MG63 (cell line): ENCODE measurements at places on chromosomes 4 and X. TPM values are rescaled to one million over a fixed set of nuclear protein-coding genes. Genes with fewer than 3 reads are reported as not detected.

Gene FOXR2
- not detected in 2 replicates for total RNA-seq

Gene PNPLA4
- total RNA-seq: not detected in 2 replicates

Gene PCSK1N
- total RNA-seq: 0.72 and 6.1 TPM in 2 replicates

Gene HSFX2
- total RNA-seq: not detected in 2 replicates

DNA sequence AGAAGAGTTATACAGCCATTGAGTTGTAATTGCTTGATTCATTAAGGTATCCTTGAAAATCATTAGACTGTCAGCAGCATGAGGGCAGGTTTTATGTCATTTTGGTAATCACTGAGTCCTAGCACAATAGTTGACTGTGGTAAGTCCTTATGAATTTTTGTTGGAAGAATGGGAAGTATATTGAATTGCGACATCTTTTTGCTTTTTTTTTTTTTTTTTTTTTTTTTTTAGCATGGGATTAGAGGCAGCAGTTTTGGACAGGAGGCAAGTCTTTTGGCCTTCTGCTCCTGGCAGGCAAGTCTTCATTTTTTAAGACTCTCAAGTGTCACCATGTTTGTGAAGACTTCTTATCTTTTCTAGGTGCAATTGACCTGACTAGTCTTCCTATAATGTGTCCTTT is 29.7 kb downstream of the PRRG1 start:
- DNase-seq: no peak

DNA sequence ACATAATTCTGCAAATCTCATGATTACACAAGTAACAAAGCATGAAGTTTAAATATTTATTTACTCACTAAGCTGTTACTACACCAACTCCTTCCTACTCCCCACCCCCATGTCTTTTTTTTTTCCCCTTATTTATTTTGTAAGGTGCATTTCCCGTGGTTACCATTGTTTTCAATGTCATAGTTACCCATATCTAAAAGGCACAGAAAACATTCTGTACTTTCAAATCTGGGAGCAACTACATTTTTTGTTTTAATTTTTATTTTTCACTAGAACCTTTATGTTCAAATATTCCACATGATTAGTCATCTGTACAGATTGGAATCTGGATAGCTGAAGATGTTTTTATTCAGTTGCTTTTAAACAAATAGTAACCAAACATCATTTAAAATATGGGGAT is 62.8 kb downstream of the PPP3CA start:
- no peak for DNase-seq

GRCh38 chr4:122688529-122689140 is 43.9 kb upstream of the BBS12 start:
- DNase-seq: no peak

DNA sequence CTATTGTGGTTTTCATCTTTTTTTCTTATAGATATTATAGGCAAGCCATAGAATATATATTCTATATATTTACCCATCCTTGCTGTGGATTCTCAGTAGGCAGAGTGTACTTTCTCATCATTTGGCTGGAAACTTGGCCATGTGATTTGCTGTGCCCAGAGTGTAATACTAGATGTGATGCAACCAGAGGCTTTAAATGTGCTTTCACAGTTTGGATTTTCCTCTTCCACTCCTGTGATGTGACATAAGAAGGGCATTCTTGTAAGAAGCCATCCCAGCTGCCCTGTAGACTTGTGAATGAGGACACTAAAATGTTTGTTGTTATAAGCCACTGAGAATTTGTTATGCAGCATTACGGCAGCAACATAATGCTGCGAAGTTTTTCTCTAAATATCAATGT is 10.4 kb upstream of the HPGDS start:
- no peak for DNase-seq

- no peak for DNase-seq
These were observed 256.5 kb upstream of the FAT1 start for GRCh38 chr4:186979961-186980745.

GRCh38 chr4:153393397-153393796 is 48.9 kb downstream of the MND1 start:
- DNase-seq: peak; percentile 86

DNA sequence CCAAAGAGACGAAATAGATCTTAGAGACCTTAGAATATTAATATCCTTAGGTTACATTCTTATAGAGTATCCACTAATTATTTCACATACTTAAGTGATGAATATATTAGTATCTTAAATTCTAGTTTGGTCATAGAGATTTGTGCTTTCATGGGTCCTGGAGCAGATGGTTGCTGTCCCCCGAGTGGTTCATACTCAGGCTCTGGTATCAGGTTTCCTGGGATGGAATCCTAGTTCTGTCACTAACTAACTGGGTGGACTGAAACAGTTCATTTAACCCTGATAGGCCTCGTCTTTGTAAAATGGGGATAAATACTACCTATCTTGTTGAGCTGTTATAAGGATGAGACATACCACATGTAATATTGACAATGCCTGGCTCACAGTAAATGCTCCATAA is 264.6 kb downstream of the TENM3 start:
- DNase-seq: no peak

- DNase-seq: no peak
These were observed 60.4 kb upstream of the IRF2 start for GRCh38 chr4:184534511-184535391.

DNA sequence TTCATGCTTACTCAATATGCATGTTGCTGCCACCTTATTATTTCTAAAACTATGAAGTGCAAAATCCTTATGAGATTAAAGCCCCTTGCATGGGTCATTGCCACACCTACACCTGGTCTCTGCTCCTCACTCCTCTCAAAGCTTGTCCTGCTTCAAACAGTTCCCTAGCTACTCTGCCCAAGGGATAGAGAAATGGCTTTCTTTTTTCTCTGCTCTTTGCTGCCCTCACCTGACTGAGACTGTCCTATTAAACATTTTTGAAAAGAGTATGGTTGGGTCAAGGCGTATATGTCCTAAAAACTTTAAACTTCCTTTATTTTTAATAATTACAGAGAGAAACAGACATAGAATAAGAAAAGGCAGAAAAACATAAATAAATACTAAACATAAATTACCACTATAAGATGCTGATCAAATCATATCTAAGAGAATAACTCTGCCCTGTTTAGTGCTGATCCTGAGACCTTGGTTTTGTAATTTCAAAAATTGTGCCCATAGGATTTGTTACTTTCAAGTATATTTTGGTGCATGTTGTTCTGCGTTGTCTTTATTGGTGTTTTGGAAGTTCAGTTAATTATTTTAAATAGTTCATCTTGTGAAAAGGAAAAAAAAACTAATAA is 704.9 kb upstream of the PABPC4L start:
- DNase-seq: no peak

DNA sequence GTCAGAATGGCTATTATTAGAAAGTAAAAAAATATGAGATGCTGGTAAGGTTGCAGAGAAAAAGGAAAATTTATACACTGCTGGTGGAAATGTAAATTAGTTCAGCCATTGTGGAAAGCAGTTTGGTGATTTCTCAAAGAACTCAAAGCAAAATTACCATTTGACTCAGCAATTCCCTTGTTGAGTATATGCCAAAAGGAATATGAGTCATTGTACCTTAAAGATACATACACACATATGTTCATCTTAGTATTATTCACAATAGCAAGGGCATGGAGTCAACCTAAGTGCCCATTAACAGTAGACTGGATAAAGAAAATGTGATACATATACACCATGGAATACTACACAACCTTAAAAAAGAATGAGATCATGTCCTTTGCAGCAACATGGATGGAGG is 148.2 kb downstream of the COMMD8 start:
- no peak for DNase-seq

DNA sequence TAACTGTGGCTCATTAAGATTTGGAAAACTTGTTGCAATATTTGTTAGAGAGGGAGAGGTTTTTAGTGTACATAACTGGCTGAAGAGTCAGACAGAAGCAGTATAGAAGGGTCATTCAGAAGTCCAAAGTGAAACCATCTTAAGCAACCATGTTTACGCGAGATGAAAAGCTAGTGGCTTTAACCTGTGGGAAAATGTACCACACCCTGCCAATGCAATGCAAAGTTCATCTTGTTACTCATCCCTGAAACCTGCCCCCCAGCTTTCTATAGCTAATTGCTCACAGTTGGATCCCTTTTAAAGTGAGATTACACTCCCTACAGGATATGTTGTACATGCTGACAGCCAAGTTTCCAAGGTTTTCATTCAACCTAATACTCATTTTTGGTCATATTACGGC is 96.7 kb upstream of the RAPGEF2 start:
- no peak for DNase-seq

DNA sequence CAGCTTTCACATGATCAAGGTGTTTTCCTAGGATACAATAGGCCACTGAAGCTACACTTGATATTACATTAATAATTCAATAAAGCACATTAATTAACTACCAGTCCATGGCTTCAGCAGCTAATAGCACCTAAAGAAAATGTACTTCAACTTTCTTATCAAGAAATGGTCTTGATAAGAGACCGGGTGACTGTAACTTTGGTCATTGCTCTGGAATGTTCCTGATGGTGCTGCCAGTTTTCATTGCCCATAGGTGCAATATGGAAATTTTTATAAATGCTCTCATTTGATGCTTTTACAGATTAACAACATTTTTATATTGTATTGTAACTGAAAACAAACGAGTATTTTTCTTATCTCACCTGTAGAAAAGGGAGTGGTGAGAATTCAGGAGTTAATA is 165.4 kb downstream of the SHROOM3 start:
- no peak for DNase-seq

- DNase-seq: peak; percentile 55
These were observed 103.8 kb downstream of the EFNB1 start for GRCh38 chrX:68932611-68933010.

DNA sequence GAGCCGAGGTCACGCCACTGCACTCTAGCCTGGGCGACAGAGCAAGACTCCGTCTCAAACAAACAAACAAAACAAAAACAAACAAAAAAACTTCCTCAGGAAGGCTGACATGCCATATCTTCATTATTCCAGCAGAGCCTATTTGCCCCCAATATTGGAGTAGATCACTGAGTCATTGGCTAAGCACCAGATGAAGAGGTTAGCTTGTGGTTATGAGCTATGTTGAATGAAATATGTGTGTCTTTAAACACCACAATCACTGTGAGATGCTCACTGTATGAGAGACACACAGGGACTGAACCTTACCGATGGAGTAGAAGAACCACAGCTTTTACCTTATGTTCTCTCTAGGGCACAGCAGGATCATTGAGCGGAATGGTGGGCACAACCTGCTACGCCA is 122.1 kb upstream of the EOLA2 start:
- DNase-seq: no peak
